COLO829 (cell line): ENCODE measurements at places on chromosomes 7 and 10.

GRCh38 chr10:29377333-29377961 is 88.6 kb downstream of the LYZL1 start:
- peak; percentile 63 for DNase-seq

GRCh38 chr10:93712593-93712992 is 10.2 kb upstream of the FRA10AC1 start:
- no peak for DNase-seq

DNA sequence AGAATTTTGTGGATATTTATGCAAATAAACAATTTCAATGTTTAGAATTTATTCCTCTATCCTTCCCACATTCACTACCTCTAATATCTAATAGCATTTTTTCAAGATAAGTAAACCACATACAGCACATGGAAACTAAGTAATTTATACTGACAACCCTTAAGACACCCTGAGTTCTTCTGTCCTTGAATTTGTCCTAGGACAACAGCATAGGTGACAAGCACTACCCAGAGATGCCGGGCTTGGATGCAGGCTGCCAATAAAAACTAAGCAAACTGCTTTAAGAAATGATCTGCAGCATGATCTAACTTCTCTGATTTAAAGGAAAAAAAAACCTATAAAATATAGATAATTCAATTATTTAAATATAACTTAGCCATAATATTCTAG is 22.7 kb downstream of the NT5C3A start:
- no peak for DNase-seq

DNA sequence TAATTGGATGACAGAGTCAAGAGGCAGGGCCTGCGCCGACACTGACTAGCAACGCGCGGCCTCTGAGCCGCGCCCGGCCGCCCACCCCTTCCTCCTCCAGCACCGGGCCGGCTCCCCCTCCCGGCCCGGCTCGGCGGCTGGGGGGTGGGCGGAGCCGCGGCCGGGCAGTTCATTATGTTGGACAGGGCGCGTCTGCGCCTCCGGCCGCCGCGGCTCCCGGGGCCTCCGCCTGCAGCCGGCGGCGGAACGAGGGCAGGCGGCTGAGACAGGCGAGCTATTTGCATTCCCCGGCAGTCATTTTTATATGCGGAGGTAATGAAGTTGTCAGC is 106.7 kb downstream of the SNX10 start:
- DNase-seq, result peak; percentile 28

GRCh38 chr10:25547382-25547781 is 372.6 kb downstream of the GPR158 start:
- peak; percentile 20 for DNase-seq

- DNase-seq, result no peak
Measured at GRCh38 chr10:113928830-113929229, 74.4 kb downstream of the NHLRC2 start.

DNA sequence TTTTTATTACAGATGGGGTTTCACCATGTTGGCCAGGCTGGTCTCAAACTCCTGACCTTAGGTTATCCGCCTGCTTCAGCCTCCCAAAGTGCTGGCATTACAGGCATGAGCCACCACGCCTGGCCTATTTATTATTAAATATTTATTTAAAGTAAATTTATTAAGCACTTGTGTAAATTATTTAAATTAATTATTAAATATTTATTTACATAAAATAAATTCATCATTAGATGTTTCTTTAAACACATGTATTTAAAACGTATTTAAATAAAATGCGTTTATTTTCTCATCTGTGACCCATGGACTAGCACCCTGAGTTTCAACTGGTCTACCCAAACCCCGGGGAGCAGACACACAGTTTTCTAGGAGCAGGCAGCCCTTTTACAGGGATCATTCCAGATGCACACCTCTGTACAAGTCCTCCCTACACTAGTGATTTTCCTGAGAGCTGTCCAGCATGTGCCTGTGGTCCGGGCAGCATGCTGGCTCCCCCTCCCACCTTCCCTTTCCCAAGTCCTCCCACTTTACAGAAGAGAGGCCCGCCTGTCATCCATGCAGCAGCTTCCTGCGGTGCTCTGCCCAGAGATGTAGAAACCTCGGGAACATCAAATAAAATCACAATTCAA is 89.2 kb upstream of the ATP6V0A4 start:
- no peak for DNase-seq

GRCh38 chr10:5964736-5965135 is 12.6 kb downstream of the IL15RA start:
- DNase-seq, result no peak

DNA sequence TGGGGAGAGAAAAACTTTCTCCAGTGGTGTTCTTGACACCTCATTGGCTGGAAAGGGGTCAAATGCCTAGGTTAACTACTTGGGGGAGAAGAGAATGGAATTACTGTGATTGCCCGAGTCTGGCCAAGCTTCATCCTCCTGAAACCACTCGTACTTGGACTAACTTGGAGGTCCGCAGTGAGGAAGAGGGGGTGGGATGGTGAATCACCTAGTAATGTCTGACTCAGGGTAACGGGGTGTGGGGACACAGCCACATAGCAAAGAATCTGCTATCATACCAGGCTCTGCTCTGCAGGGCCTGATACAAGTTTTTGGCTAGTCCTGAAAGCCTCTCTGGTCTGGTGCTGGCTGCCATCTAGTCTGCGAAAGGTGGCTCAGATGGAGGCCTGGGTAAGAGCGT is 190.9 kb downstream of the RPS24 start:
- no peak for DNase-seq

DNA sequence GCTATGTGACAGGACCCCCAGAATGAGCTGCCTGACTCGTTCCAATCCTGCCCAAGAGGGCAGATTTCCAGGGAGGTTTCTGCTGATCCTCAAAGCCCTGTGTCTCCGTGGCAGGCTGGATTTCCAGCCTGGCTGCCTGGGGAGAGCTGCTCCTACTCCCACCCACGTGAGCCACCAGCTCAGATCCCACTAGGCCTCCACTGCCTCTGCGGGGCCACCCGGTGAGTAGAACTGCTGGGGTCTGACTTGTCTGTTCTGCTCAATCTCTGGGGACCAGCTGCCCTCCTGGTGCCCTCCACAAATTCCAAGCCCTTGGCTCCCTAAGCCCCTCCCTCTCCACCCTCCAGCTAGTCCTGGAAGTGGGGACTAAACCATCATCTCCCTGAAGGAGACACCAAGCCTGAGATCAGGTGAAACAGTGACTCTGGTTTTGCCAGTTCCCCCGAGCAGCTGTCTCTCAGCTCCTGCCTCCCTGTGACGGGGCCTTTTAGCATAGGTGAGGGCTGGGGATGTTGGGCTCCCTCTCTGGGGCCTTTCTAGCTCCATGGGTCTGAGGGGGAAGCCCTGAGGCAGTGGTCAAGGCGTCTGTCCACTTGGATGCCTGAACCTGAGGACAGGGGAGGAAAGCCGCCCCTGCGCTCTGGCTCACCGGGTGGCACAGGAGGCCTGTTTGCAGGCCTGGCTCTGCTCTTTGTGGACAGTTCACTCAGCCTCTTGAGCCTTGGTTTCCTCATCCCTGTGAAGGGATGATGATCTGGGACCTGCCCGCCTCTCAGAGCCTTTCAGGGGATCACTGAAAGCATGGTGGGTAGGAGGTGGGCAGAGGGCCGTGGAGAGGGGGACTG is 5.6 kb downstream of the FAM241B start:
- DNase-seq, result no peak

GRCh38 chr7:128887169-128888038 is 23.1 kb downstream of the KCP start:
- no peak for DNase-seq

- no peak for DNase-seq
Measured at GRCh38 chr10:86300931-86301830, 65.4 kb downstream of the GRID1 start.

DNA sequence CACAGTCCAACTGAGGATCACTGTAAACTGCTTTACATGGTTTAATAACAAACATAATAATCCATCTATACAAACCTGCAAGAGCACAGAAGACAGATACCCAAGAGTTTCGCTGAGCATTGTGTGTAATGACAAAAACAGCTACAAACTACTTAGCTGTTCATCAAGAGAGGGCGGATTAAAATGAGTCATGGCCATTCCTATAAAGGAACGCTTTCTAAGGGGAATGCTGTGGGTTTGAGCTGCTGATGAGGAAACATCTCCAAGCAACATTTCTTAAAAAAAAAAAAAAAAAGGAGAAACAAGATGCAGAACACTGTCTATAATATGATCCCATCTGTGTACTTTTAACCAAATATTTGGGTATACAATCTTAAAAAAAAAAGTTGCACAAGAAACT is 33.8 kb downstream of the VOPP1 start:
- DNase-seq, result peak; percentile 87

- DNase-seq, result peak; percentile 47
Measured at GRCh38 chr7:5422396-5423305, 983 bp downstream of the TNRC18 start.

GRCh38 chr10:11578802-11579255 is 32.6 kb downstream of the USP6NL start:
- no peak for DNase-seq

- no peak for DNase-seq
Measured at GRCh38 chr7:124187962-124188361, 155.1 kb upstream of the TMEM229A start.

- DNase-seq, result no peak
Measured at GRCh38 chr7:26293569-26294308, 2.1 kb downstream of the SNX10 start.

- peak; percentile 79 for DNase-seq
Measured at GRCh38 chr7:98240961-98241673, 10.9 kb downstream of the TECPR1 start.

GRCh38 chr7:128836729-128837348 is 6.6 kb downstream of the FLNC start:
- no peak for DNase-seq

GRCh38 chr7:77399816-77400215 is 16.3 kb downstream of the GSAP start:
- DNase-seq, result no peak

DNA sequence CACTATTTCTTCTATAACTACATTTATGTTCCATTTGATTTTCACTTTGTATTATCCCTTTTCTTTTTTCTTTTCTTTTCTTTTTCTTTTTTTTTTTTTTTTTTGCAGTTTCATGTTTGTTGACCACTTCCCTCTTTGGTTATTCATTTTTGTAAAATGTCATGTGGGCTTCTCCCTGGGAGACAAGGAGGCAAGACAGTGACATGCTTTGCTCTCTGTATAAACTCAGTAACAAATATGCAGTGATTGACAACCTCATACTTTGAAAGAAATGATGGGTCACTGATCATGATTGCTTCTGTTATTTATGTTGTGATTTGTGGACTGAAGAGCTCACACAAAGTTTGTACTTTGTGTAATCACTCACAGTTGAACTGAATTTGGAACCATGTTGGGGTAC is 90.2 kb upstream of the ABI1 start:
- DNase-seq, result no peak

GRCh38 chr7:158228986-158229385 is 358.6 kb downstream of the PTPRN2 start:
- DNase-seq, result no peak

DNA sequence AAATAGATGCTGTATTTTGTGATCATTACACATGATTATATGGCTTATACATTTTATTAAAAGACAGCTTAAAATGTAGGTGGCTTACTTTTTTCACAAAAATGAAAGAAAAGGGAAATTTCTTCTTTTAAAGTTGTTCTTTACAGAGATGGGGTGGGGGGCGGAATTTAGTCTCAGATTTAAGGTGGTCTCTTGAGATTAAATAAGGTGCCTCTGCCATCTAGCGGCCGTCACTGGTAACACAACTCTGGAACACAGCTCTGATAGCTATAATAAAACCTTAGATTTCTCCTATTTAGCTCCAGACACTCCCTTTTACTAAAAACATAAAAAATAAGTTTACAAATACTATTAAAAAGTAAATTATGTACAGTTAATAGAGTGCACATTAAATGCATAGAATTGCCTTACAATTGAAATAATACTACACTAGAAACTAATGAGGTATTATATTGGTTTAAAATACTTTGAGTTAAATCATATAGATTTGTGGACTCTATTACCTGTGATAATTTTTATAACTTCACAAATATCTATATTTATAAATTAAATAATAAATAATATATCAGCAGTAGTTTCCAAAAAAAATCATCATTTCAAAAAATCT is 210.9 kb downstream of the DGKB start:
- DNase-seq, result peak; percentile 22

- no peak for DNase-seq
Measured at GRCh38 chr7:154817224-154817896, 185.6 kb downstream of the PAXIP1 start.

DNA sequence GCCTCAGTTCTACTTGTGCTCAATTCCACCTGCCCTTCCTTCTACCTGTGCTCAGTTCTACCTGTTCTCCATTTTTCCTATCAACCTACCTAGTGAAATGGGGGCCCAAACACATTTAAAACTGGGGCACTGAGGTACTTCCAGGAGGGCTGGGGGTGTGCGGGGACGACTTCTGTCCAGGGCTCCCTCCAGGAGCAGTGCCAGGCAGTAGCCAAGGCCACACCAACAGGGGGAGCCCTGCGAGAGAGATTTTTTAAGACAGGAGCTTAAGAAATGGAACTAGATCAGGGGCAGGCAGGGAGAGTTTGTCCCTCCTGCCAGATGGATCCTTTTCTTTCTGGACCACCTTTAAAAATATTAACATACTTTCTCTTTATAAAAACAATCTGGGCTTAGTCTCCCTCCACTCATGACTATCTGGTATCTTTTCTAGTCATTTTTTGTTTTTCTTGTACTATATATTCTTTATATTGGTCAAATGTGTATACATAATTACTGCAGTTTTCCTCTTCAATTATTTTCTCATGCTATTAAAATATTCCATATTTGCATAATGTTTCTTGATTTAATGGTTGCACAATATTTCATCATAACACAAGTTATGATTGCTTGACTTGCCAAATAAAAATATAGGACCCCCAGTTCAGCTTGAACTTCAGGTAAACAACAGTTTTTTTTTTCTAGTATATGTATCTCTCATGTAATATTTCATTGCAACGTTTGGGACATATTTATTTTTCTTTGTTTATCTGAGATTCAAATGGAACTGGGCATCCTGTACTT is 47.3 kb upstream of the INSYN2A start:
- peak; percentile 16 for DNase-seq

DNA sequence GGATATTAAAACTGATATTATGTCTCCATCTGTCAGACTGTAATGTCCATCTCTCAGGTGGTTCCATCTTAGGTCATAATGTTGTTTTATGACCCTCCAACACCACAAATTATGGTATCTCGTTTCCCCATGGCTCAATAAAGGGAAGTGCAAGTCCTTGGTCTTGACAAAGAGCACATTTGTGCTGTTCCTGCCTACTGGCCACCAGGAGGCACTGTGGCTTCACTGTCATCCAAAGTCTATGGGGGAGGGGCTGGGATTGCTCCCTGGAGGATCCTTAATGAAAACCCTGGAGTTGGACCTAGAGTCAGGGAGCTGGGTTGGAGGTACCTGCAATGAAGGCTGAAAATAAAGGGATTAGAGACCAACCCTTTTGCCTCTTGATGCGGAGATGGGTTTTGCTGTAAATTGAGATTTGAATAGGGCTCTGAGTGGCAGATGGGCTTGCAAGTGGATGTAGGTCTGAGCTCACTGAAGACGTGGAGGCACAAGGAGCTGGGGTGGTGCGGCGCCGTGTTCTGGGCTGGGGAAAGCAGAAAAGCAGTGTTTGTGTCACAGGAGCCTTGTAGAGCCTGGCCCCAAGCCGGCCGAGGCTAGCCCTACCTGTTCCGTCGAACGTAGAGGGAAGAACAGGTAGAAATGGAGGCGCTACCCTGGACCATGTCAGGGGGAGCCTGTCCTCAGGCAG is 180.5 kb upstream of the PRSS58 start:
- peak; percentile 87 for DNase-seq

GRCh38 chr10:118307859-118308258 is 34.3 kb downstream of the FAM204A start:
- DNase-seq, result no peak

- no peak for DNase-seq
Measured at GRCh38 chr7:54898659-54899340, 120.0 kb upstream of the EGFR start.
